ENCODE measurements at places on chromosomes 5 and 9.

DNA sequence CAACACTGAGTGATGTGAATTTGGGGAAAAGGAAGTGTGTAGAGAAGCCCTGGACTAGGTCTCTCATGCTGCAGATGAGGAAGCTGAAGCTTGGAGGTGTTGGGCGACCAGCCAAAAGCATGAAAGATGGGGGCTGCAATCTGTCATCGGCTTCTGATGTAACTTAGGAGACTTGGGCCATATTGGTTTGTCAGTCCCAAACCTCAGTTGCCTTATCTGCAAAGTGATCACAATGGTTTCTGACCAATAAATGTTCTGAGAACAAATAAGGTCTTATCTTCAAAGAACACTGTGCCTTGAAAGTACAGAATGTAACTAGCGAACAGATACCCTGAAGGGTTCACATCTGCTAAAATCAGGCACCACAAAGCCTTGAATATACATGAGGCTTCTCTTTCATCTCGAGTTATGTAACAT, 198.4 kb upstream of the NR3C1 start:
- peak; percentile 18 for DNase-seq

GRCh38 chr9:120937127-120937526, 10.5 kb upstream of the TRAF1 start:
- no peak for DNase-seq

DNA sequence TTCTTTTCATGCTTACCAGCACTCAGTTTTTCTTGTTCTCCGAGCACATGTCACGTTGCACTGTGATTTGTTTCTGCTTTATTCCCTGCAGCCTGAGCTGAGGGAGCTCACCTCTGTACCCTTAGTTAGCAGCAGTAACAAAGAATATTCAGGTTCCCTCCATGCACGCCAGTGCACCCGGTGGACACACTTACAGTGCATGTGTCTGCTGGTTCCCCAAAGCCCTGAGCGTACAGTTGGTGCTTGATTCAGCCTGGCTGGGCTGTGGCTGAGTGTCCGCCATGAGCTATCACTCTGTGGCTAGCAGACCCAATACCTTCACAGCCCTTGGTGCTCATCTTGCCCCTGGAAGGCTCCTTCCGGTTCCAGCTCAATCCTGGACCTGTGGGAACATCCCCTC, 93.5 kb downstream of the MVB12B start:
- DNase-seq = no peak

DNA sequence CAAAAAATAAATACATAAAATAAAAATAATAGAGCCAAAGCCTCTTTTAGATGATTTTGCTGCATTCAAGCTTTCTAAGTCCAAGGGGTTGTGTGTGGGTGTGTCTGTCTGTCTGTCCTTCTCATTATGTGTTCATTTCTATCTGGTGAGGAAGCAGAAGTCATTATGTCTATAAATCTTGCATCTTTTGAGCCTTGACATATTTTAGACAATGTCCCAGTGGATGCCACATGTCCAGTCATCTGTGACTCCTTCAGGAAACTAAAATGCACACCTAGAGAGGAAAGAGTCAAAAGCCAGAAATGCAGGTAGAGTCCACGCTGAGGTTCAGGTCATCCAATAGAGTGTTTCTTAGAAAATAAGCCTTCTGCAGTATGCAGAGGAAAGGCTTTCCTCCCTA, 80.9 kb downstream of the GALNT10 start:
- peak; percentile 19 for DNase-seq

DNA sequence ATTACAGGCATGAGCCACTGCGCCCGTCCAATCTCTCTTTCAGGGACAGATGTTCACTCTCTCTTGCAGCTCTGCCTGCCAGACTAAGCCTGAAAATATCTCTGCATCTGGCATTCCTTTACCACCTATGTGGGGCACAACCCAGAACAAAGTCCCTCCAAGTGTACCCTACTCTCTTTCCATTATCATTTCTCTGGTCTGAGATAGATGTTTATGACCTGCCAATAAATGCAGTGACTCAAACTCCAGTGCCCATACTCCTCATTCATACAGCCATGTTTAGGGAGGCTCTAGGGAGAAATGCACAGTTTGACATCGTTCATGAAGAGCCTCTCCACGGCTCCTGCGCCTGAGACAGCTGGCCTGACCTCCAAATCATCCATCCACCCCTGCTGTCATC, at the start of gene BTNL3:
Gene BTNL3, plus strand, starts transcription at position 255 of the 400 bp plus-strand sequence. CDS start 183 bp downstream, outside the sequence.
- no peak for DNase-seq

DNA sequence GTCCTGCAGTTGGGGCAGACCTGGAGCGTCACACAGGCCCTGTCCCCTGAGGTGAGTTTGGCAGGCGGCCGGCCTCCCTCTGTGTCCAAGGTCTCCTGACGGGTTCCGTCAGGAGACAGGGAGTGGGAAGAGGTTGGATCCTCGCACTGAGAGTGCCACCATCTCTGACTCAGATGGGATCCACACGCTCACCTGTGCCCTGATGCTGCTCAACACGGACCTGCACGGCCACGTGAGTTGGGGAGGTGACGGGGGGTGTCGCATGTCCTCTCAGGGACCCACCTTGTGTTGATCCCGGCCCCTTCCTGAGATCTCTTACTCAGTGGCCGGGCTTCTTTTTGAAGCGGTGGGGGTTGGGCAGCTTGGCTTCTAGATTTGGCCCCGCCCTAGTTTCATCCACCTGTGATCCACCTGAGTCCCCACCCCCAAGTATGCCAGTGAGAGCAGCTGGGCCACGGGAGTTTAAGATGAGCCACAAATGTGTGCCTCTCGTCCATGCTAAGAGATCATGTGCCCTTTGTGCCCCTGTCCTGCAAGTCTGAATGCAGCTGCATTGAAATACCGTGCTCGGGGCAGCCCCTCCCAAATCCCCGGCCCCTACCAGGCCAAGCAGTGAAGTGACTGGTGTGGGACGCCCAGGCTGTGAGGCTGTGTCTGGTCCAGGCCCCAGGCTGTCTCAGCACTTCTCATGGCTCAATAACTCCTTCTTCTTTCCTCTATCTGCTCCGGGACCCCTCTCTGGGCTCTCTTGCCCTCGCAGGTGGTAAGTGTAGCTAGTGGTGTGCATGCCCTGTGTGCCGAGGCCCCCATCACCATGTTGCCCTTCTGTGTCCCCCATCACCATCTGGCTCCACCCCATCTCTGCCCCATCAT, 27.2 kb downstream of the PSD2 start:
- DNase-seq = no peak

- no peak for DNase-seq
Measured at GRCh38 chr9:128940271-128940921, 7.0 kb downstream of the DOLK start.

- DNase-seq = no peak
Measured at GRCh38 chr5:26192486-26192885, 845.9 kb downstream of the CDH9 start.

DNA sequence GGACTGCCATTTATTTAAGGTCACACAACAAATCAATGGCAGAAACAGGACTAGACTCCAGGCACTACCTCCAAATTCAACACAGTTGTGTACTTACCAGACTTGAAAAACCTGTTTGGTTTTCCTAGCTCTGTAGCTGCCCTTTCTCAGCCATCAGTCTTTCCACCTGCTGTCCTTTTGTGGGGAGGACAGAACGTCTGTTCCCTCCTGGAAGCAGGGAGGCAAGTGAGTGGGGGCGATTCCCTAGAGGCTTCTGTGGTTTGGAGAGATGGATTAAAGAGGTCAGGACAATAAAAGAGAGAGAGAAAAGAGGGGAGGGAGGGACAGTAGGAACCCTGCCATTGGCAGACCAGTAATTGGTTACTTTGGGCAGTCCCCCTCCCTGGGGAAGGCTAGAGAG, 14.7 kb downstream of the ASTN2 start:
- no peak for DNase-seq

DNA sequence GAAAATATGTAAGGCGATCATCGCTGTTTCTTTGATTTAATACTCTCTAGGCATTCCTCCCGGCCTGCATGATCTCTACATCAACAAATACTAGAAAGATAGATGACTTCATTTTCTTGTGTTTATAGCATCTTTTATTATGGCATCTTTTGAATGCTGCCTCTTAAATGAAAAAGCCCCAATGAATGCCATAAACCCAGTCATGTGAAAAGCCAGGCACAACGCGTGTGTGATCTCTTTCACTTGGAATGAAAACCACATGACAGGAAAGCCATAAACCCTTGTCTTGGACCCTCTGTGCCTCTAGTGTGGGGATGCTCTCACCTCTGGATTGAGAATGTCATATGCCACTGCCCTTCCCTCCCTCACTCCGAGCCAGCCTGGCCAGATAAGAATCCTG, 476.2 kb downstream of the SEMA5A start:
- DNase-seq = no peak

DNA sequence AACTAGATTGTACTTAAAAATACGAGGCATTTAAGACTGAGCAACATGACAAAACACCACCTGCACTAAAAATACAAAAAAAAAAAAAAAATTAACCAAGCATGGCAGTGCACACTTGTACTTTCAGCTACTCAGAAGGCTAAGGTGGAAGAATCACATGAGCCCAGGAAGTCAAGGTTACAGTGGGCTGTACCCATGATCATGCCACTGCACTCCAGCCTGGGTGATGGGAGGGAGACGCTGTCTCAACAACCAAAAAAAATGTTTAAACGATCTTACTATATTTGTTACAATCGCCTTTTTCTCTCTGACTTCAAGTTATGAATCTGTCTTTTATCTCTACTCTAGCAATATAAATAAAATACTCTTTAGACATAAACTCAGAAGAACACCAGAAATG, 1454.3 kb downstream of the MAT2B start:
- no peak for DNase-seq

- no peak for DNase-seq
Measured at GRCh38 chr5:93438124-93438523, 142.9 kb downstream of the NR2F1-AS1 start.

GRCh38 chr5:40762705-40763104, 6.9 kb upstream of the TTC33 start:
- DNase-seq = no peak

GRCh38 chr5:125719681-125720347, 703.4 kb upstream of the GRAMD2B start:
- DNase-seq = no peak

GRCh38 chr5:50684721-50685120, 18.3 kb downstream of the PARP8 start:
- no peak for DNase-seq

GRCh38 chr9:2106666-2107065, 91.5 kb downstream of the SMARCA2 start:
- DNase-seq = no peak

- no peak for DNase-seq
Measured at GRCh38 chr5:2629045-2629444, 122.4 kb downstream of the IRX2 start.

DNA sequence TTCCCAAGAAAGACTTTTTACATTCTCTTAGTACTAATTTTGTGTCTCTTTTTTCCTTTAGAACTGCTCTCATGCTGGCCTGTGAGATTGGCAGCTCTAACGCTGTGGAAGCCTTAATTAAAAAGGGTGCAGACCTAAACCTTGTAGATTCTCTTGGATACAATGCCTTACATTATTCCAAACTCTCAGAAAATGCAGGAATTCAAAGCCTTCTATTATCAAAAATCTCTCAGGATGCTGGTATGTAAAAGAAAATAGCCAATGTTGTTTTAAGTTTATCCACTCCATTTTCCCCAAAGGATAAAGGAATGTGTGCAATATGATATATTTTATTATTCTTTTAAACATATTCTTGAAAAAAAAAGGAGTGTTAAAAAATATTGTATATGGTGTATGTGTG, 27.3 kb upstream of the TTC23L start:
- no peak for DNase-seq
